Spleen (tissue), 13 donors: ENCODE measurements at places on chromosomes 1 and 21. TPM values are rescaled to one million over a fixed set of nuclear protein-coding genes. Genes with fewer than 3 reads are reported as not detected.

DNA sequence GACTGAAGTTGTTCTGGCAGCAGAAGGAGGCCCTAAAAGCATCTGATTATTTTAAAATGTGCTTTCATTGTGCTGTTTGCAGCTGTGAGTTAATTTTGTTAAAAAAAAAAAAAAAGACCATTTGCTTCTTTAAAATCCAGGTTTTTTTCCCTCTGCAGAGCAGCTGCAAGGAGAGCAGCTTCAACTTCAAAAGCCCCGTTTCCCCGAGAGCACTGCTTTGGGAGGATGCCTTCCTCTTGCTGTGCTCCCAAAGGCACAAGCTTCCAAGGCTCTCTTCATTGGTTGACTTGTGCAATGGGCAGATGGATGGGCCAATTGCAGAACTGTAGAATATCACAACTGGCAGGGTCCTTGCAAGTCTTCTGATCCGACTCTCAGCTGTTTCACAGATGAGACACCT lies 459.2 kb upstream of the PKN2 start:
- DNase-seq, result no peak

DNA sequence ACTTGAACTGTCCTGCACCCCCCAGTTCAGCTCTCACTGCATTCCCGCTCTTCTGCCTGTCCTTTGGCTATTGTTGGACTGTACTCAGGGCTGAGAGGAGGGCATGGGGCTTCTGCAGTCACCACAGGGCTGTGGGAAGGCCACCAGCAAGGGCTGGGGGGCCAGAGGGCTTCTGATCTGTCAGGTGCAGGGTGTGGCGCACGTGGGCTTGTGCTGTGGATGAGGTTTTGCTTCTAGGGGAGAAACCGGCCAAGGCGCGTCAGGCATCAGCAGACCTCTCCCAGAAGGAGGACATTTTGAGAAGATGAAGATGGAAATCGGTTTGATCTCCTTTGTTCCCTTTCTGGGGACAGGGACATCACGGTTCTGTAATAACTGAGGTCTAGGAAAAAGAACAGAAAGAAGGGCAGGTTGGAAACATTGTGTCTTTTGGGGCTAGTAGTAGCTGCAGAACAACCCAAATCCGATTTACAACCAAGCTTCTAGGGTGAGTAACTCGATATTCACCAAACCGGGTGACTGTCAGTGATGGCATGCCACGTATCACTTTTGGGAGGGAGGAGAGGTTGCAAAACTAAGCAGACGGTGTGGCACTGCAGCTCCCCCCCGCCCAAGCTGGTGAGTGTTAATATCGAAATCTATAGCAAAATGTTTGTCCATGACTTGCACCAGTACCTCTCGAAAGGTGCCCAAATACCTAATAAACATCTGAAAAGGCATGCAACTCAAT lies 40.9 kb downstream of the AGPAT3 start:
- no peak for DNase-seq

The SV2A gene
- 2.5 TPM for total RNA-seq

DNA sequence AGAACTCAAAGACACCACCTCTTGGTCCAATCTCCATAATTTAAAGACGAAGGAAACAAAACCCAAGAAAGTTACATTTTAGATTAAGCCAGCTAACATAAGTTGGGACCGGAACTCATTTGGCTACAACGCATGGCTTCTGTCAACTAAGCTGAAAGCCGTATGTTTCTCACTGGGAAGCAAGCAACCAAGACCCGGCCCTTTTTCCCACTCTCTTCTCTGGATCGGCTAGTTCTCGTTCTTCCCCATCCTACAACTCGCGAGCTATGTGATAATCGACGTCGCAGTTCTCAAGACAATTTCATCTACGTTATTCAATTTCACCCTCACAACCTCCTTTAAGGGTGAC lies 601 bp downstream of the CCT8 start:
- DNase-seq, result no peak
